Stimulated activated CD8-positive, alpha-beta memory T cell treated with anti-CD3 and anti-CD28 coated beads, Interleukin-12 subunit alpha, Interleukin-12 subunit beta, amount 100 ng/mL, for 4 hours (primary cell): ENCODE measurements at places on chromosomes 4 and X.

GRCh38 chr4:112061207-112061817 is 83.9 kb upstream of the FAM241A start:
- no peak for DNase-seq

DNA sequence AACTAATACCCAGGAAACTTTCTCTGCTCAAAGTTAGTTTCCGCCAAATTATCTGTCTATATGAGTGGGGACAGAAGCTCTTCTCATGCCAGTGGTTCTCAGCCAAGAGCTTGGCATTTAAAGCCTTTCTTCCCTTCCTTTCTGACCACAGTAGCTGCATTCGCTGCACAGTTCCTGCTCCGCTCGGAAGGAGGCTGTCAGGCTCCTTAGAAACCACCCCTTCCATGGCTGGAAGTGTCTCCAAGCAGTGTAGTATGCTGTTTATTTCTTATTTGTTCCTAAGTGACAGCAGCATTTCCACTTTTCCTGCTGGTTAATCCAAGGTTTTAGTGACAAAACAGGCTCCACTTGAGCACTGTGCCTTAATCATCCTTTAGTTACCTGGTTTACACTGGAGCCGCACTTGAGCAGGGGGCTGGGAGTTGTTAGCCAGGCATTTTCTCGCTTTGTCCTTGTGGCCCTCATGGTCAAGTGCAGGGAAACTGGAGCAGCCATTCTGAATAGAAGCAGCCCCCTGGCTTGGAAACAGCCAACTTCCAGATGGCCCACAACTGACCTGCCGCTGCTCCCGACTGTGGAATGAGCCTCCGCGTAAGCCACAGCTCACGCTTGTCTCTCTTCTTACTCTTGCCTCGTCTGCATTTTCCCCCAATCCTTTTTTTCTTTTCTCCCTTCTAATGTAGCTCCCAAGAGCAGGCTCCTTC is 739.4 kb upstream of the TENM3 start:
- DNase-seq, result no peak

DNA sequence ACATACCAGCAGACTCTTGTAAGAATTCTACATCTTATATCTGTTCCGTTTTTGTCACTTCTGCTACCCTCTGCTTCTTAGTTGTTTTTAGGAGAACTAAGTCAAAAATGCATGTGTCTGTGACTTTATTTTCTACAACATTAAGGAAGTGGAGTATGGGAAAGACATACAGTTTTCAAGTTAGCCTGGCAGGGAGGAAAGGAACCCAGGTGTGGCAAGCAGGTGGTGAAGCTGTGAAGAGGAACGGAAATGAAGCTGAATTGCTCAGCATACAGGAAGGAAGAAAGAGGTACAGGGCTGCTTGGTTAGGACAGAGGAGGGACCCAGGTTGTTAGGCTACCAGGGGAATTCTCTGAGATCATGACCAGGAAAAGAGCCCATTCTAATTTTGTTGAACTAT is 9.4 kb downstream of the GPRIN3 start:
- no peak for DNase-seq

GRCh38 chr4:76174216-76174615 is 26.0 kb upstream of the NUP54 start:
- DNase-seq, result no peak

- no peak for DNase-seq
Observed at GRCh38 chr4:136651932-136652331, 880.4 kb downstream of the PCDH18 start.

GRCh38 chr4:6885953-6886557 is 23.6 kb upstream of the TBC1D14 start:
- no peak for DNase-seq

DNA sequence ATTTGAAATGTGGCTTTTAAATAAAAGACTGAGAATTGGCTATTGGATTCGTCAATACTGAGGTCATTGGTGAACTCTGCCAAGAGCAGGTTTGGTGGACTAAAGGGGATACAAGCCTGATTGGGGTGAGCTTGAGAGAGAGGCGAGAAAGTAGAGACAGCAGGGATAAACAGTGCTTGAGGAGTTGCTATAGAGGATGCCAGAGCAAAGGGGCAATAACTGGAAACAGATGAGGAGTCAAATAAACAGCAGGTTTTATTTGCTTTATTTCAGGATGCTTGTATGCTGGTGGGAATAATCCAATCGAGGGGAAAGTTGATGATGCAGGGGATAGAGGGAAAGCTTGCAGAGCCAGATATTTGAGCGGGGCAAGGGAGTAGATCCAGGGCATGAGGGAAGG is 24.0 kb upstream of the ANXA3 start:
- DNase-seq, result no peak

DNA sequence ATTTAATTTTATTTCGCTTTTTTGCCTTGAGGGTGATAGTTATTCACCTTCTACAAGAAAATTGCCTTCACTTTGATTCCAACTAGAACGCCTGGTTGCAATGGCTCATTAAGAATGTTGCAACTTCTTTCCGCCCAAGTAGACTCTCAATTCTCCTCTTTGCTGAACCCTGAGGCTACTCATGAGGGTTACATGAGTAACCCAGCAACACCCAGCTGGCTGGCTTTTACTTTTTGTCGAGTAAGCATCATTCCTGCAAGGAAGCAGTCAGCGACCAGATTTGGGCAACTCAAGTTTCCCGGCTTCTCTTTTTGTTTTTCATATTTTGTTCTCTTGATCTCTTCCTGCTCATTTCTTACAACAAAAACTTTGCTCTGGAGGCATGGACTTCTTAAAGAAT is 495.4 kb downstream of the PACRGL start:
- no peak for DNase-seq

GRCh38 chrX:13938051-13938828 is 91.5 kb downstream of the GEMIN8 start:
- no peak for DNase-seq

GRCh38 chr4:13302876-13303275 is 181.3 kb downstream of the RAB28 start:
- DNase-seq, result no peak

- no peak for DNase-seq
Observed at GRCh38 chr4:88619971-88620370, 27.7 kb downstream of the HERC3 start.

DNA sequence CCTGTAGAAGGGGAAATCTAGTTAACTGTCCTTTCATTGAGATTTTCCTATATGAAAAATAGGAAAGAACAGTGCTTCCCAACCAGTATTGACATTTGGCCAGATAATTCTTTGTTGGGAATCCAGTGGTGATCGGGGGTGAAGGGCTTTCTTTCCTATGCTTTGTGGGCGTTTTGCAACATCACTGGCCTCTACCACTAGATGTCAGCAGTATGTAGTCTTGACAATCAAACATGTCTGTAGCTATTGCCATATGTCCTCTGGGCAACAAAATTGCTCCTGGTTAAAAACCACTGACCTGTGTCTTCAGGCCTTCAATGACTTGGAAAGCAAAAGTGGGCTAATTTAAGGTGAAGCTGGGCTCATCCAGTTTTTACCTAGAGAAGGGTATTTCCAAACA is 658.5 kb downstream of the DACH2 start:
- no peak for DNase-seq

DNA sequence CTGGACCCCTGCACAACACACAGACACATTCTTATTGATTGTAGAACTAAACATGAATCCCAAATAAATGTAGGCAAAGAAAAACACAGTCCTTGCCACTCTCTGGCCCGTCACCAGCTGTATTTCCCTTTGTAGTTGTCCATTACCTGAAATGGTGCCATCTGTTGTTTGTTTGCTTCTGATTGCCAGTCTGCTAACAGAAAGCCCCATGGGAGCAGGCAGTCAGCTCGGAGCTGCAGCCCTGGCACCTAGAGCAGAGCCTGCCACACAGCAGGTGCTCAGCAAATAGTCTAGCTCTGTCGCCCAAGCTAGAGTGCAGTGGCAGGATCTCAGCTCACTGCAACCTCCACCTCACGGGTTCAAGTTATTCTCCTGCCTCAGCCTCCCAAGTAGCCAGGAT is 28.9 kb downstream of the CPLX1 start:
- DNase-seq, result no peak

GRCh38 chr4:52822583-52822971 is 39.5 kb upstream of the RASL11B start:
- DNase-seq, result no peak

DNA sequence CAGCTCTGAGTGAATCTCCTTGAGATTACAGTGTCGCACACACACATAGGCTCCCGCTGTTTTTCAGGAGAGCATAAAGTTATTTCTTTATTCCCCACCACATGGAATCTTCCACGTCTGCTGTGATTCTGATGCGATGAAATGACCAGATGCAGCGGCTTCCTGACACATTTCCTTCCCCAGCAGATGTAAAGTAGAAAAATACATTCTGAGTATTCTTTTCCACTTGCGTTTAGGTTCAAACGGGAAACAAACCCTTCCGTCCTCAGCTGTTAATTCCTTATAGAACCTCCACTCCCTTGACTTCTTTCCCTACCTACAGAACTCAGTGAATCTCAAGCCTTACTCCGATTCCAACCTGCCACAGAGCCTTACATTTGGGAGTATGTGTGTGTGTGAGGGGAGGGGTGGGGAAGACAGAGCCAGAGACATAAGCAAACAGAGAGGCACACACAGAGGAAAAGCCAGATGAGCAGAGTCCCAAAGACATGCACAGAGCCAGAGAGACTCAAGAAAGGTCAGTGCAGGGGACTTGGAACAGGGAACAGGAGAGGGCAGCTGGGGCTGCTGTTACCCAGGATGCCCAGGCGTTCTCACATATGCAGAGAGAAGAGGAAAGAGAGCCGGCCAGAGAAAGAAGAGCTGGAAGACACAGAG is 47.3 kb downstream of the SETD7 start:
- no peak for DNase-seq

GRCh38 chr4:4763822-4764557 is 95.5 kb upstream of the MSX1 start:
- DNase-seq, result no peak

GRCh38 chrX:151396042-151396824 is 773 bp upstream of the VMA21 start:
- no peak for DNase-seq
